T-helper 17 cell (primary cell): ENCODE measurements at places on chromosomes 2 and 18.
A peak's percentile ranks its signal among the peaks of the same experiment; 100 is the strongest.

DNA sequence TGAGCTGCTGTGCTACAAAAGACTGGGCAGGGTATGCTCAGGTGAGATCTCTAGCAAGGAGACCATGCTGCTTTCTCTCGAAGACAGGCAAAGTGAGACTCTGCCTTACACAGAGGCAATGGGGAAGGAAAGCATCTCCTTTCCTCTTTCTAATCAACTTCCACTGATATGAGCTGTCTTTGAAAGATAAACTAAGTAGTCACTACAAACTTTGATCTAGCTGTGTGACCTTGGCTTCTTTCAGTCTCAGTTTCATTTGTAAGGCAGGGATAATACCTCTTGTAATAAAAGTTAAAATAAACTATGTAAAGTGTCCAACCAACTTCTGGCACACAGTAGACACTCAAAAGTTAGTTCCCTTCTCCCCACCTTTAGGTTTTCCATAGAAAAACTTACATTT lies 7.5 kb downstream of the CCDC93 start:
- DNase-seq = no peak

DNA sequence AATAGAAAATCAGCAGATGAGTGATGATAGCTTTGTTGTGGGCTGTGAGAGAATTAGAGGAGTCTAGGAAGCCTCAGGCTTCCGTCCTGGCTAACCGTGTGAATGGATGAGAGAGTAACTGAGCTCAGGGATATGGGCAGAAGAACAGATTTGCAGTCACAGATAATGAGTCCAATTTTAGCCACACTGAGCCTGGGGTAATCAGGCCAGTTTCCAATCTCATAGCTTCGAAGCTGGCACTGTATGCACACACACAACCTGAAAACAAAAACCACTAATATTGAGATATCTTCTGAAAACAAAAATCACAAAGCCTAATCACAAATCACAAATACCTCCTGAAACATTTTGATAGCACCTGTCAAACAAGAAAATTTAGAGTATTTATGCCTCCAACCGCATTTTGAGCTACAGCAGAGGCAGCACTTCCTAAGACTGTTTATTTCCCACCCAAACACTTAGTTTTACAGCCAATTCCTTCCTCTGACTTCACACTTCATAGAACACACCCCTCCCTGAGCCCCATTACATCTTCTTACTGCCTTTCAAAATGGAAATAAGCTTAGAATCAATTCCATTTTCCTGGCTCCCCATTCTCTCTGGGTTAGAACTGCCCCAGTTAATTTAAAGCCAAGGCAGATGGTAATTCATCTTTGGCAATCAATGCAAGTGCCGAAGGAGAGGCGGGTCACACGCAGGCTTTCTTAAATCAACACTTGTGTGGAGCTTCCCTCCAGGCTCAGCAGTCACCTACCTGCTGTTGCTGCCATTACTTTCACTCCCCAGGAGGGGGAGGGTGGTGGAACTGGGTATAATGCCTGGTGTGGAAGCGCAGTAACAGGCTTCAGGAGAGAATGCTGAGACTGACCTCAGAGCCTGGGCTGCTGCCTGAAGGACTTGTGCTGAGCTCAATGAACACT lies 18.9 kb downstream of the TTR start:
- DNase-seq = no peak

DNA sequence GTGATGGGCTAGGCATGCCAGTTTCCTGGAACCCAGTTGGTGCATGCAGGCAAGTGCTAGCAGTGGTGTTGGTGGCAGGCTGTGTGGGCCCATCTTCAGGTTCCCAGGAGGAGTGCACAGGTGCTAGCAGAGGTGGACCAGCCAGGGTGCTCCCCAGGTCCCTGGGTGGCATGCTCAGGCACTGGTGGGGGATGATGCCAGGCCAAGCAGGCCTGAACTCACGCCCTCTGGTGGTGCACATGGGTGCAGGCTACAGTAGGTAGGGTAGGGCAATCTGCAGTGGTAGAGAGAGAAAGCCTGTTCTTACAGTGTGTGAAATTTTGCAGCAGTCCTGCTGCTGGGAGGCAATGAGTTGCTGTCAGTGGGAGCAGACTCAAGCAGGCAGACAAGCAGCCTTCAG lies 1651.8 kb downstream of the DPP10 start:
- no peak for DNase-seq

GRCh38 chr18:58103339-58103985 lies 59.4 kb downstream of the NEDD4L start:
- no peak for DNase-seq

- DNase-seq = no peak
These were observed 710.4 kb upstream of the PIK3C3 start for GRCh38 chr18:41244591-41245037.

- DNase-seq = no peak
These were observed 3.5 kb upstream of the MYL1 start for GRCh38 chr2:210318486-210318885.

DNA sequence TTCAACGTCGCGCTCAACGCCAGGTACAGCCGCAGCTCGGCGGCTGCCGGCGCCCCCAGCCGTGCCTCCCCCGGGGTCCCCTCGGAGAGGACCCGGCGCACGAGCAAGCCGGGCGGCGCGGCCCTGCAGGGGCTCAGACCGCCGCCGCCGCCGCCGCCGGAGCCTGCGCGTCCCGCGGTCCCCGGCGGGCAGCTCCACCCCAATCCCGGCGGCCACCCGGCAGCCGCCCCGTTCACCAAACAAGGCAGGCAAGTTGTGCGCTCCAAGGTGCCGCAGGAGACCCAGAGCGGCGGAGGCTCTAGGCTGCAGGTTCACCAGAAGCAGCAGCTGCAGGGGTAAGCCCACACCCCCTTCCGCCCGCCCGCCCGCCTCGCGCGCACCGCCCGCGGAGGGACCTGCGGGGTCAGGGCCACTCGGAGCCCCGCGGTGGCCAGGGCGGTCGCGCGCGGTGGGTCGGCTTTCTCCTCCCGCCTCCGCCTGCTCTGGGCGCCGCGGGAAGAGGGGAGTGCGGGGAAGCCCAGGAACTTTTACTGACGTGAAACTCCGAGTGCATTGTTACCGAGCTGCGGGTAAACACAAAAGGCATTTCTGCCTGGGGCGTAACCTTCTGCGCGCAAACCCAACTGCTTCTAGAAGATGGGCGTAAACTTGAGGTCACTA lies 861 bp downstream of the LTBP1 start:
- peak; percentile 13 for DNase-seq

DNA sequence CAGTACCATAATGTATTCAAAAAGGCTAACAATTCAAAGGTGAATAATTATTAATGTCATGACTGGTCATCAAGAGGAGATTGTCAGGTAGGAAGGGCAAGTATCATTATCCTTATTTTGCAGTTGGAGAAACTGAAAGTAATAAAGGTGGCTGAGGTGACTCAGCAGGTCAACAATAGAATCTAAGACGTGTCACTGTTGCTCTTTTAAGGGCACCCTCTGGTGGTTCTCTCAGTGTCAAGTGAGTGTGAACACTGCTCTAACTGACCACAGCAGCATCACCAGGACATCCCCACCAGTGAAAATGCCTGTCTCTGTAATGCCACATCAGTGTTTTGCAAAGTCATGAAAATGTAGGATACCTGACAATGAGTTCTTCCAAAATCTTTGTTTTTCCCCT lies 69.7 kb downstream of the DCC start:
- no peak for DNase-seq

GRCh38 chr2:236631856-236632291 lies 62.2 kb downstream of the ACKR3 start:
- no peak for DNase-seq

- DNase-seq = no peak
These were observed 602.7 kb downstream of the KCNJ3 start for GRCh38 chr2:155301221-155301620.

GRCh38 chr2:135963841-135964240 lies 21.6 kb downstream of the DARS1 start:
- DNase-seq = no peak

DNA sequence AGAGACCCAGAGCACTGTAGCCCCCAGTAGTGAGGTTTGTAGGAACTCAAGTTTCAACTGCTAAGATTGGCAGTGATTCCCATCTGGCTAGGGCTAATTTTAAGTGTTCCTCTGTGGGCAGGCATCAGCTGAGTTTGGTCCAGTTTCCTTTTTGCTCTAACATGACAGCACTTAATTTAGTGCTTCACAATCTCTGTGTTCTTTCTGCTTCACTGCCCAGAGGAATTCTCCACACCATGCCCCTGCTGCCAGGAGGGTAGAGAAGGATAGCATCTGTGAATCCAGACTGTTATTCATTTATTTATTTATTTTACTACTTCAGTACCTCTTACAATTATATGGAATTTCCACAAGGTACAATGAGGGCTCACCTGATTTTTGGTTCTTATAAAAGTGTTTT lies 549.9 kb upstream of the FSIP2 start:
- DNase-seq = no peak

DNA sequence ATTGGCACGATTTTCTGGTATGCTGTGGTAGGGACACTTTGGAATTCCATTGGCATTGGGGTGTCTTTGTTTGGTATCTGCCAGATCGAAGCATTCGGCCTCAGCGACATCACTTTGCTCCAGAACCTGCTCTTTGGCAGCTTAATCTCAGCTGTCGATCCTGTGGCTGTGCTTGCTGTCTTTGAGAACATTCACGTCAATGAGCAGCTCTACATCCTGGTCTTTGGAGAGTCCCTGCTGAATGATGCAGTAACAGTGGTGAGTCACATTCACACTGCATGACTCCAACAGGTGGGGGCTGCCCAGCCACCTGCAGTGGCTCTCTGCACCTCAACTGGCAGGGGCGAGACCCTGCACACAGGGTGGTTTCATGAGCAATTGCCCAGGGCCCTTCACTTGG lies 38.4 kb downstream of the SLC9A2 start:
- DNase-seq = no peak

DNA sequence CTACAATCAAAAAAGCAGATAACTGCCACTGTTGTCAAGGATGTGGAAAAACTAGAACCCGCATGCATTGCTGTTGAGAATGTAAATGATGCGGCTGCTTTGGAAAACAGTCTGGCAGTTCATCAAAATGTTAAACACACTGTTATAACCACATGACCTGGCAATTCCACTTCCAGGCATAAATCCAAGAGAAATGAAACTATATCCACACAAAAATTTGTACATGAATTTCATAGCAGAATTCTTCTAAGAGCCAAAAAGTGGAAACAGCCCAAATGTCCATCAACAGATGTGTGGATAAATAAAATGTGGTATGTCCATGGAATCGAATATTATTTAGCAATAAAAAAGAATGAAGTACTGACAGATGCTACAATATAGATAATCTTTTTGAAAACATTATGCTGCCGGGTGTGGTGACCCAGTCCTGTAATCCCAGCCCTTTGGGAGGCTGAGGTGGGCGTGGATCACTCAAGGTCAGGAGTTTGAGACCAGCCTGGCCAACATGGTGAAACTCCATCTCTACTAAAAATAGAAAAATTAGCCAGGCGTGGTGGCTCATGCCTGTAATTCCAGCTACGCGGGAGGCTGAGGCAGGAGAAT lies 32.0 kb downstream of the ERCC3 start:
- no peak for DNase-seq

DNA sequence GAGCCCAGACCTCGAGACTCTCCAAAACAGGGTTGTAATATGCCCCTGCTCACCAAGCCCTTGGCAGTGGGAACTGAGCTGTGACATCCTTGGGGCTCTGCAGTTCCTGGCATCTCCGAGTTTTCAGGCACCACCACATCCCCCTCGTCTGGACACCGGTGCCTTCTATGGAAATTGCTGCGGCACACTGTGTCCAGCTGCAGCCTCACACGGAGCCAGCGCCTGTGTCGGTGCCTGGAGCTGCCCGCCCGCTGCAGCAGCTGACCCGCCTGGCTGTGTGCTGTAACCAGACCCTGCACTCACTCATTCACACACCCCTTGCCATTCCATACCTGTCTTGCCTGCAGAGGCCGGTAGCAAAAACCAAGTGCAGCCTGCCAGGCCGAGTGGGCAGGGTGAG lies 11.8 kb downstream of the IWS1 start:
- DNase-seq = no peak

GRCh38 chr2:121102941-121103340 lies 182.1 kb downstream of the TFCP2L1 start:
- DNase-seq = no peak

- DNase-seq = no peak
These were observed 203.4 kb upstream of the RAB6C start for GRCh38 chr2:129775952-129776653.

GRCh38 chr2:2748399-2749205 lies 417.5 kb upstream of the MYT1L start:
- no peak for DNase-seq

DNA sequence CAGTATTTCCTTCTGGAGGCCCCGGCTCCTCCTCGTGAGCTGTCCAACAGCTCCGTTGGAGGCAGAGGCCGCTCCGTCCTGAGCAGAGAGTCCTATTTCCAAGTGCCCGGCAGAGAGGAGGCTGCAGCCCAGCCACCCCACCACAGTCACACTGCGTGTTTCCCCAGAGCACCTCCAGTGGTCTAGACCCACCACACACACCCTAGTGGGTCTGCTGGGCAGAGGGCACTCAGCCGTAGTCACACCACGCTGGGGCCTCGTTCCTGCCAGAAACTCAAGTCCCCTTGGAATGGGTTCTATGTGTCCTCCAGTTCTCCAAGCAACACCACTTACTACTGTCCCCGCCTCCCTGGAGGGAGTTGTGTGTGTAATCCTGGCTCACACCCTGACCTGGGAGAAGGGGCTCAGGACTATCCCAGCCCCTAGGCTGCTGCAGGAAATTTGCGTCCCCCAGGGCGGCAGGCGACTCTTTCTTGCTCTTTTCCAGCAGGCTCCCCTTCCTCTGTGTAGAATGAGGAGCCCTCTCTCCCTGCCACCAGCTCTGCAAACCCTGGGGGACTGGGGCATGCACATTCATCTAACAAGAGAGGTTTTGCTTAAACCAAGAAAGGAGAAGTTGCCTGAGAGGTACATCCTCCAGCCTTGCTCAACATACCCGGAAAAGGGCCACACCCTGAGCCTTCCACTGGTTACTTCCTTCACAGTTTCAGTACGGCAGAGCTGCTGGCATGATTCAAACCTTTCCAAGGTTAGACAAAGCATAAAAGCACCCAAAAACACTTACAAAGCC lies 114.1 kb downstream of the NDUFA10 start:
- DNase-seq = no peak

DNA sequence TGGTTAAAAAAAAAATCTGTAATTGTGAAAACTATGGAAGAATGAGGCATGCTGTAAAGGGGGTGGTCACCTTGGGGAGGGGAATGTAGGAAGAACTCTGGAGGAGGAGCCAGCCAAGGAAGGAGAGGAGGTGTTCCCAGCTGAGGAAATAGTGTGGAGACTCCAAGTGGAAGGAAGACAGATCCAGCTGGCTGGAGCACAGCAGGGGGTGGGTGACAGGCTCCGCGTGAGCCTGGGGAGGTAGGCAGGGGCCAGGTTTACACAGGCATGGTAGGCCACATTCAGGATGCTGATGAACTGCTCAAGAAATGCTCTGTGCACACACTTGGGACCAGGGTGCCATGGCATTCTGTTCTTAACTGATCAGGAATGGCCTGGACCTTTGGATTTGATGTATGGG lies 16.8 kb downstream of the AFF3 start:
- DNase-seq = no peak
